ENCODE measurements at places on chromosomes 5 and 9.
A peak's percentile ranks its signal among the peaks of the same experiment; 100 is the strongest.

DNA sequence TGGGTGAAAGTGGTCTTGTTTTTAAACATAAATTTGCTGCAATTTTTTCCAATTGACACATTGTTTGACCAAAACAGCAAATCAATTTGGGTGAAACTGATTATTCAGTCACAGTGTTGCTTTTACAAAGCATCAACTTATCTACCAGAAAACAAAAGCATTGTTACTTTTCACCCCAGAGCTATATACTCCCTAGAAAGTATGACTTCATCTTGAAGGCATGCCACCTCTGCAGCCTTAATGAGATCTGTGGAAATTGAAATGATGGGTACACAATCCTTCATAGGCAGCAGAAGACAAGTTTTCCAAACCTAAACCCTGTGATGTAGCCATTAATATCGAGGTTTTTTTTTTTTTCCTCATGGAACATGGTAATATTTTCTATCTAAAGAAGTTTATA, 615.9 kb downstream of the CHSY3 start:
- no peak for DNase-seq

DNA sequence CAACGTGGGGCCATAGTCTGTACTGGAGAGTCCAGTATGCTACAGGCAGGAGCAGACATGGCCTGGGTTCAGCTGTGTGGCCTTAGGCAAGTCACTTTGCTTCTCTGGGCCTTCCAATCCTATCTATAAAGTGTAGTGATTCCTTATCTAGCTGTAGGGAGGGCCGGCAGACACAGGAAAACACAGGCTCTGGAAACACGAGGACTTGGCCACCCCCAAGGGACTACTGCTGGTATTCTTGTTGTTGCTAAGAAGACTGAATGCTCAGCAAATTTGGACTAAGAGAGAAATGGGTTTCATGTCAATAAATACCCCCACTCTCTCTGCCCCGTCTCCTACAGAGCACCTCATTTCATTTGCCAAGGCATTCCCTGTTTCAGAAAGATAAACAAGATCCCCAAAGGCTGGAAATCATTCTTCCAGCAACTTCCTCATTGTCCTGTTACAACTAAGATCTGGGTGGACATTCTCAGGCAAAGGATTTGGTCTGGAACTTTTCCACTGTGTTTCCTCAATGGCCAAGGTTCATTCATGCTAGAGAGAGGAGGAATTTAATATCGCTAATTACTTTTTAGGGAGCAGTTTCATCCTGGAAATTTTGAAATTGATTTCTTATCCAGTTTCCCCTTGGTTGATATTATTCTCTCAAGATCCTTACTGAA, 105.8 kb downstream of the GABBR2 start:
- DNase-seq, result no peak

DNA sequence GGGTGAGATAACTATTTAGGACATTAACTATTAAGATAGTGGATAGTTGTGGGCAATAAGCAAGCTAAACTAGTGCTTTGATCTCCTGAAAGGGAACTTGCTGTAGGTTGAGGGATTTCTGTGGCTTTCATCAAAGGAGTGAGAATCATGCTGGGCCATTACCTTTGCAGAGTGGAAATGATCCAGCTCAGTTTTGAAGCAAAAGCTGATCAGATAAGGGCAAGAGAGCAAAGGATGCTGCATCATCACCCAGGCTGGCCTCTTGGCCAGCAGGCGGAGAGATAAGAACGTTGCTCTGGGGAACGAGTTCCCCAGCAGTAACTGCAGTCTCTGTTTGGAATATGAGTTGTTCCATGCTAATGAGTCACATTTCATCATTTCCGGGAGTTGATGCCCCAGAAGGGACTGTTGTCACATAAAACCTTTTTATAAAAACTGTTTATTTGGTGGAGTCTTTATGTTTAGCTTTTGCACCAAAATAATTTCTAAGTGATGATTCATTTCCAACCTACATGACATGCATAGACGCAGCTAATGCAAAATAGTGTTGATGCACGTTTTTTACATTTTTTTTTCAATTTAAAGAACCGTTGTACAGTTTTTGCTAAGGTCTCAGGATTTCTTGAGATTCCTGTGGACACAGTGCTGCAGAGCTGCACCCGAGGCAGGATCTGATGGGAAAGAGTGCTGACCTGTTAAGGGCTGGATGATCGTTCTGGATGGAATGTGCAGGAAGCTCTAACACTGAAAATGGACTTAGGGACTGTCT, 99.3 kb downstream of the ACTBL2 start:
- DNase-seq, result peak; percentile 91

DNA sequence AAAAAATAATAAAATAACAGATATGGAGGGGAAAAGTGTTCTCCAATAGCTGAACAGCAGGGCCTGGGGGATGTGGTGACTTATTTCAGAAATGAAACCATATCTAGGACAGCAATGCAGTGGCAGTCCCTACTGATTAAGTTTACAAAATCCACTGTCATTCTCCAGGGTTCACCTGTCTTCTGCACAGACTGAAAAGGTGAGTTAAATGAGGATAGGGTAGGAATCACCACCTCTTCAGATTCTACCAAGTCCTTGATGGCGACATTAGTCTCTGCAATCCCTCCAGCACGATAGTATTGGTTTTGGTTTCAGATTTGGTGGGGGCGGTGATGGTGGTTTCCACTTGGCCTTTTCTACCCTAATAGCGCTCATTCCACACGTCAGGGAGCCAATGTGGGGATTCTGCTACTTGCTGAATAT, 32.3 kb upstream of the NPM1 start:
- DNase-seq, result no peak

DNA sequence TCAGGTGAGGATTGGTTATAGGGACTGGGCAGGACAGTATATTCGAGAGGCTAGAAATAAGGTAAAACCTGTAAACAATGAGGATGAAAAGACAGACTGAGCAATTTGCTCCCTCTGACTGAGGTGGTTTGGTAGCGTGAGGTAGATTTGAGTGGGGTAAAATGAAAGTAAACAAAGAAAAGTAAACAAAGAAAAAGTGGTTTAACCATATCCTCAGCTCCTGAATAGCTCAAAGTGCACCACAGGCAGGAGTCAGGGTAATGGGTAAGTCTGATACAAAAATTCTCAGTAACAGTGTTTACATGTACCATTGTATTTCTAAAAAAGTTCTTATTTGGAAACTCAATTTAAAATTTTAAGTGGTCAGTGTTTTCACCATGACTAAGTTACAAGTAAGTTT, 203.1 kb upstream of the ARRDC3 start:
- no peak for DNase-seq

GRCh38 chr5:175472378-175472777, 6.0 kb upstream of the SFXN1 start:
- no peak for DNase-seq

GRCh38 chr9:36116593-36116992, 19.9 kb upstream of the GLIPR2 start:
- no peak for DNase-seq

- DNase-seq, result no peak
Measured at GRCh38 chr9:98807070-98807813, at the start of gene GALNT12. TSS of gene GALNT12 (plus strand) at chr9:98807670. CDS start at chr9:98807699, 29 bp downstream.

- DNase-seq, result no peak
Measured at GRCh38 chr5:10456583-10457420, 15.1 kb downstream of the ROPN1L start.

DNA sequence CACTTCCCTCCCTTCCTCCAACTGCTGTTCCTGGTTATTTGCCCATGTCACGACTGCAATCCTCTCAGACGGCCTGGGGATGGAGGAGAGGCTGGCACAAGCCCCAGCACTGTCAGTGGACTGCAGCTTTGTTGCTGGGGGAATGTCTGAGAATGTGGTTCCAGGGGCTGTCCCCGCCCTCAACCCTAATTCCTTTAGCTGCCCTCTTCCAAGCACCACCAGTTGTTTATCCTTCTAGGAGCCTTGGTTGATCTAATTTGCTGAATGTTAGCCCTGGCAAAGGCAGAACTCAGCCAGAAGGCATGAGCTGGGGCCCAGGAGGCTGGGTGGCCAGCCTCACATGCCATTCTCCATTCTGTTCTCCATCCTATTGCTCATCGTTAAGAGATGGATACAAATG, 51.6 kb downstream of the ADAM19 start:
- no peak for DNase-seq

DNA sequence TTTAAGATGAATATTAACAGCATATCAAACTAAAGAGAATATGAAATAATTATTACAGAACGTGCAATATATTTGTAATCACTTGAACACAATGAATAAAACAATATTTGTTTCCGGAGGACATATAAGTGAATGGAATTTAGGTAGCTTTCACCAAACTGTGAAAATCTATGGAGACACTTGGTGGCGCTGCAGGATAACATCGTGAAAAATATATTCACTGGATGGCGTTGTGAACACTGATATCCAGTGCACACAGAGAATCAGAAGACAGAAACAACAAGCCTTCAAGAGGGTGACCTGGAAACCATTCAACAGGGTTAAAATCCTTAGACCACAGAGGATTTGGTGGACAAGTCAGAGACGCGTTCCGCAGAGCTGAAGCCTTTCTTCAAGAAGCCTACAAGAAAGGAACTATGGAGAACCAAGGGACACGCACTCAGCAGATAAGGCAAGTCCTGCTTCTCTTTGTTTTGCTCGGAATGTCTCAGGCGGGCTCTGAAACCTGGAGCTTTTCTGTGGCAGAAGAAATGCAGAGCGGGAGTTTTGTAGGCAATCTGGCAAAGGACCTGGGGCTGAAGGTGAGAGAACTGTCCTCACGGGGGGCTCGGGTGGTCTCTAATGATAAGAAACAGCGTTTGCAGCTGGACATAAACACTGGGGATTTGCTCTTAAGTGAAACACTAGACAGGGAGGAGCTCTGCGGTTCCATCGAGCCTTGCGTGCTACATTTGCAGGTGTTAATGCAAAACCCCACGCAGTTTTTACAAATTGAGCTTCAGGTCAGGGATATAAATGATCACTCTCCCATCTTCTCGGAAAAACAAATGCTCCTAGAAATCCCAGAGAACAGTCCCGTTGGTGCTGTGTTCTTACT, at the start of gene PCDHB11:
PCDHB11 (plus strand) TSS at position 269 of the 877 bp plus-strand sequence; CDS start at position 417, 148 bp downstream.
- no peak for DNase-seq

DNA sequence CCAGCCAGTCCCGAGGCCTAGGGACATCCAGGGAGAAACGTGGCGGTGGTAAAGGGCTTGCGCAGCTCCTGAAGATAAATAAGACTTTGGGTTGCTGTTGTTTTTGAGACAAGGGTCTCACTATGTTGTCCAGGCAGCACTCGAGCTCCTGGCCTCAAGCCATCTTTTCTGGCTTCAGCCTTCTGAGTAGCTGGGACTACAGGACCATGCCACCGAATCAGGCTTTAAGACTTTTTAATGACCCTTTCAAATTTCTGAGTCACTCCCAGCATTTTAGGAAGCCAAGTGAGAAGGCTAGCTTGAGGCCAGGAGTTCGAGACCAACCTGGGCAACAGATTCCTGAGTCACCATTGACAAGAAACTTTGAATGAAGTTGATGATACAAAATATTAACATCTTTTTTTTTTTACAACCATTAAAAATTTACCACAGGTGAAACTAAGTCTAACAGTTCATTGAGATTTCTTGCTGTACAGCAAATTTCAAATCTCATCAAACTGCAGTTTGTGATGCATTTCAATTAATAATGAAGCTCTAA, 817 bp upstream of the GNE start:
- DNase-seq, result no peak

- no peak for DNase-seq
Measured at GRCh38 chr5:43608406-43608805, 5.4 kb downstream of the NNT start.

DNA sequence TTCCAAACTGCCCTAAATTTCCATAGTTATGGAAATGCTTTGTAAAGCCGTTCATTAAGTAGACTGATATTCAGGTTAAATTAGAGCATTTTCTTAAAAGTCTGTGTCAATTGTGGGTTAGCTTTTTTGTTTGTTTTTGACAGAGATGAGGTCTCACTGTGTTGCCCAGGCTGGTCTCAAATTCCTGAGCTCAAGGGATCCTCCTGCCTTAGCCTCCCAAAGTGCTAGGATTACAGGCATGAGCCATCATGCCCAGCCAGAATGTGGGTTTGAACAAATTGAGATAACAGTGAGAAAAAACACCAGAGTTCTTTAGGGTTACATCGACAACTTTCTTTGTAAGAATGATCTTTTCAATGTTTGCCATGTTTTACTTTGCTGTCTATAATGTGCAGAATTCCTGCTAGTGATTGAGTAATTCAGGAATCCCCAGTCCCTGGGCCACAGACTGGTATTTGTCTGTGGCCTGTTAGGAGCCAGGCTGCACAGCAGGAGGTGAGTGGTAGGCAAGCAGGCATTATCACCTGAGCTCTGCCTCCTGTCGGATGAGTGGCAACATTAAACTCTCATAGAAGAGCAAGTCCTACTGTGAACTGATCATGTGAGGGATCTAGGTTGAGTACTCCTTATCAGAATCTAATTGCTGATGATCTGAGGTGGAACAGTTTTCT, 80.5 kb downstream of the RAI14 start:
- DNase-seq, result no peak

GRCh38 chr9:98899408-98900056, 44.2 kb upstream of the COL15A1 start:
- peak; percentile 90 for DNase-seq

DNA sequence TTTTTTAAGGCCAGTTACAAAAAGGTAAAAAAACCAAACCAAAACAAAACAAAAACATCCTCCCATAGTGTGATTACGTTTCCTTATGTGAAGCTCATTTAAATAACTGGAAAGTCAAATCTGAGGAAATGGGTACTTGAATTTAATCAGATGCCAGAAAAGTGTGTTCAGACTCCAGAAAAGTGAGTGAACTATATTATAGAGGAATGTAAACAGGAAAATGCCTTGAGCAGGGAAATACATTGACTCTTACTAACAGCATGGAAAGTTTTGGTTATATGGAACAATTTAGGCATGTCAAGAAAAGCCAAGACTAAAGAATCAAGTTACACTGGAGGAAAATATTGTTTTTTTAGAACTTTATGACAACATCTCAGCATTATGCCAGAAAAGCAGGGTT, 37.8 kb upstream of the RNF20 start:
- DNase-seq, result no peak

DNA sequence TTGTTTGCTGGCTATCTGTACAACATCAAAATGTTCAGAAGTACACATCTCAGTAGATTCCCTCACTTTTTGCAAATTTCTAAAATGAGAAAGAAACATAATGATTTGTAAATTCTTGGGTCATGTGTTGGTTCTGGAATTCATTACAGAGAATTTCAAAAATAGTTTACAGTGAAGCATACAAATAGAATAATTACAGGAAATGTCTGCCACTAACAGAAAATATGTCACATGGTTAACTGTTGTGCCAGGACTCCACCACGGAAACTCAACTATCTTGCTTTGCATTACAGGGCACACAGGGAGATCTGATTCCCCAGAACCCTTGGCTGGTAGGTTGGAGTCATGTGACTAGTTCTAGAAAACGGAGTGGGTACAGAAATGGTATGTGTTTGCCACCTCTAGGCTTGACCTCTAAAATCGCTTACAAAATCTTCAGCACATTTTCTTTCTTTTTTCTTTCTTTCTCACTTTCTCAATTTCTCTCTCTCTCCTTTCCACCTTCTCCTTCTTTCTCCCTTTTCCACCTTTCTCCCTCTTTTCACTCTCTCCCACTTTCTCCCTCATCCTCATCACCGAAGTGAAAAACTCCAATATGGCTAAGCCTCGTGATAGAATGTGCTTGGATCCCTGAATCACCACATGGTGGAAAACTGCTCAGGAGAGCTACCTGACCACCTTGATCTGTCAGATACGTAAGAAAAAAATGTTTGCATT, 32.4 kb downstream of the RASEF start:
- DNase-seq, result no peak

GRCh38 chr5:98489021-98489420, 284.4 kb upstream of the RGMB start:
- DNase-seq, result peak; percentile 76

Data from HFF-Myc (cell line).